Cerebellum (tissue), 4 donors: ENCODE measurements at places on chromosomes 6 and 20. TPM values are rescaled to one million over a fixed set of nuclear protein-coding genes. Genes with fewer than 3 reads are reported as not detected.

Gene AIF1
- 6.4 TPM for total RNA-seq

Gene SPATS1
- not detected for total RNA-seq

Gene C6orf15
- not detected for total RNA-seq

Gene STX7
- total RNA-seq: 54.6 TPM

Gene ZNF341
- total RNA-seq: 3.4 TPM

Gene DYNLRB1
- 43.8 TPM for total RNA-seq

Gene PRDM1
- total RNA-seq: 0.45 TPM

Gene PLCB1
- total RNA-seq: 54.5 TPM

Gene GPX5
- total RNA-seq: not detected

Gene SLC17A2
- total RNA-seq: not detected

Gene FERMT1
- 1.1 TPM for total RNA-seq

Gene PLA2G7
- 5.8 TPM for total RNA-seq

Gene HSD17B8
- total RNA-seq: 2.4 TPM

Gene BPI
- total RNA-seq: 0.27 TPM

Gene ADGRB3
- total RNA-seq: 237 TPM

Gene IMPG1
- total RNA-seq: 0.36 TPM

Gene MOXD1
- 4.5 TPM for total RNA-seq

Gene CCR6
- total RNA-seq: not detected

Gene SLC24A3
- 15.7 TPM for total RNA-seq
